ENCODE measurements at places on chromosomes 16 and 17.

GRCh38 chr16:78844682-78845081 lies 745.2 kb downstream of the WWOX start:
- no peak for DNase-seq

- no peak for DNase-seq
Observed at GRCh38 chr16:89192956-89193575, 7.3 kb downstream of the SLC22A31 start.

GRCh38 chr17:10013365-10014112 lies 108.5 kb upstream of the RCVRN start:
- no peak for DNase-seq

- DNase-seq = no peak
Observed at GRCh38 chr16:56332464-56333079, 92.8 kb downstream of the AMFR start.

- DNase-seq = peak; percentile 92
Observed at GRCh38 chr16:3654249-3654991, at the start of gene DNASE1. Gene DNASE1, plus strand, starts transcription at chr16:3654691. Its CDS starts 683 bp downstream, at chr16:3655374.

DNA sequence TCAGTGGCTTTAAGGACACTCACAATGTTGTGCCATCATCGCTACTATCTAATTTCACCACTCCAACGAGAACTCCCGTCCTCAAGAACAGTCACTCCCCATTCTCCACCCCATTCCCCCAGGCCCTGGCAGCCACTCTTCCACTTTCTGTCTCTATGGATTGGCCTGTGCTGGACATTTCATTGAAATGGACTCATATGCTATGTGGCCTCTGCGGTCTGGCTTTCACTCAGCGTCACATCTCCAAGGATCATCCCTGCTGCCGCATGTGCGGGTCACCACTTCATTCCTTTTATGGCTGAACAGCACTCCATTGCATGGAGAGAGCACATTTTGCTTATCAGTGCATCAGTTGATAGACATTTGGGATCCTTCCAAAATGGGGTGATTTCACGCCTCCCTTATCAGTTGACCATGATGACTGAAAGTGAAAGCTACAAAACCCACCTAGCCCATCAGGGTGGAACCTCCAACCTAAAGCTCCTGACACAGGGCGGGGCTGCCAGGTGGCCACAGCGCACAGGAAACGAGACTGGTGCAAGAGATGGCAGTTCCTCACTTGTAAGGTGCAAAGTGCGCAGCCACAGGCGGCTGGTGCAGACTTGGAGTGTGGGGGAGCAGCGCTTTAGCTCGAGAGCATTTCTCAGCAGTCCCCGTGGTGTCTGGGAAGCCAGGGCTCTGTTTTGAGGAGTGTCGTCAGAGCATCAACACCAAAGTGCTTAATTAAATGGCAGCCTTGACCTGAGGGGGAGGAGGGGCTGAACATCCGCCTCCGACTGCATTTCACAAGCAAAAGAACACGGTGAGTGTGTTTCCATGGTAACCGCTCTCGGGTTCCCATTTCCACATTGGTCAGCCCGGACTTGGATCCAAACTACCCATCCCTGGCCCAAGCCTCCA lies 23.8 kb downstream of the COTL1 start:
- peak; percentile 93 for DNase-seq

- no peak for DNase-seq
Observed at GRCh38 chr16:1031666-1032065, 40.9 kb upstream of the SSTR5 start.

DNA sequence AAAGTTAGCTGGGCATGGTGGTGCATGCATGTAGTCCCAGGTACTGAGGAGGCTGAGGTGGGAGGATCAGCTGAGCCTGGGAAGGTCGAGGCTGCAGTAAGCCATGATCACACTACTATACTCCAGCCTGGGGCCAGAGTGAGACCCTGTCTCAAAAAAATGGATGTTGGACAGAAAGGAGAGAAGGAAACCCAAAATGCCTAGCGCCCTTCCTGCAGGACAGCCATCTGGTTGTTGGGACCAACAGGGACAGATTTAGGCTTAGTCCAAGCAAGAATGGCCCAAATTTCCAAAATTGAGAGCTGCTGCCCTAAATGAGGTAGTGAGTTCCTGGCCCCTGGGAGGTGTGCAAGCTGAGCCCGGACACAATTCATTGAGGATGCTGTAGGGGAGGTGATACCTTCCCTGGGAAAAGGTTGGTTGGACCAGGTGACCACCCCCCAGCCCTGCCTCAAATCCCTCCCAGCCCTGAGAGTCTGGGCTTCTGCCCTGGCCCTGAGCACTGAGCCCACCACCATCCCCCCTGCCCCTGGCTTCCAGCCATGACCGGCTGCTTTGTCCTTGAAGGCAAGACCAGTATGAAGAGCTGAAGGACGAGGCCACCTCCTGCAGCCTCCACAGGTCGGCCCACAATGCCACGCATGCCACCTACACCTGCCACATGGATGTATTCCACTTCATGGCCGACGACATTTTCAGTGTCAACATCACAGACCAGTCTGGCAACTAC lies 35.1 kb downstream of the IL21R start:
- peak; percentile 6 for DNase-seq

DNA sequence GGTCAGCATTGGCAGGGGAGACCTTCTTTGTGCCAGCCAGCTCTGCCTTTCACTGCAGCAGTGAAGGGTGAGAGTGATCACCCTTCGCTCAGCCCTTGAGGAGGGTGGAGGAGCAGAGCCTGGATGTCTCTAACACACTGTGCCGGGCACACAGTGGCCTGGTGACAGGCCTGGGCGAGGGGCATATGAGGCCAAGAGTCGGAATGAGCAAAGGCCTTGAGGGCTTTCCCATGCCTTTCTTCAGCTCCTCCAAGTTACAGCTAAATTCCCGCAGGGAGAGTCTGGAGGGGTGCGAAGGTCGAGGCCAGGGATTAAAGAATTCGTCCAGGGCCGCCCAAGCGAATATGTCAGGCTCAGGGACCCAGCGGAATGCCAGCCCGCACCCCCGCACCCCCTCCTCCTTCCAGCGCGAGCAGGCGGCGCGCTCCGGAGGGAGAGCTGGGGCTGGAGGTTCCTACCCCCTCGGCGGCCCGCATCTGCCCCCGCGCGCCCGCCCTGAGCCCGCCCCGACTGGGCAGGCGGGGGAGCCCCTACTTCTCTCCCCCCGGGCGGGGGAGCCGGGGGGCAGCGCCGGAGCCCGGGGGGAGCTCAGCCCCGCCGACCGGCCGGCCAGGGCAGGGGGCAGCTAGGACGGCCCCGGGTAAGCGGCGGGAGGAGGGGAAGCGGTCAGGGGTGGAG lies at the start of gene RASL10B:
Gene RASL10B, plus strand, starts transcription at position 401 of the 678 bp plus-strand sequence. CDS start 3,546 bp downstream, outside the sequence.
- no peak for DNase-seq

DNA sequence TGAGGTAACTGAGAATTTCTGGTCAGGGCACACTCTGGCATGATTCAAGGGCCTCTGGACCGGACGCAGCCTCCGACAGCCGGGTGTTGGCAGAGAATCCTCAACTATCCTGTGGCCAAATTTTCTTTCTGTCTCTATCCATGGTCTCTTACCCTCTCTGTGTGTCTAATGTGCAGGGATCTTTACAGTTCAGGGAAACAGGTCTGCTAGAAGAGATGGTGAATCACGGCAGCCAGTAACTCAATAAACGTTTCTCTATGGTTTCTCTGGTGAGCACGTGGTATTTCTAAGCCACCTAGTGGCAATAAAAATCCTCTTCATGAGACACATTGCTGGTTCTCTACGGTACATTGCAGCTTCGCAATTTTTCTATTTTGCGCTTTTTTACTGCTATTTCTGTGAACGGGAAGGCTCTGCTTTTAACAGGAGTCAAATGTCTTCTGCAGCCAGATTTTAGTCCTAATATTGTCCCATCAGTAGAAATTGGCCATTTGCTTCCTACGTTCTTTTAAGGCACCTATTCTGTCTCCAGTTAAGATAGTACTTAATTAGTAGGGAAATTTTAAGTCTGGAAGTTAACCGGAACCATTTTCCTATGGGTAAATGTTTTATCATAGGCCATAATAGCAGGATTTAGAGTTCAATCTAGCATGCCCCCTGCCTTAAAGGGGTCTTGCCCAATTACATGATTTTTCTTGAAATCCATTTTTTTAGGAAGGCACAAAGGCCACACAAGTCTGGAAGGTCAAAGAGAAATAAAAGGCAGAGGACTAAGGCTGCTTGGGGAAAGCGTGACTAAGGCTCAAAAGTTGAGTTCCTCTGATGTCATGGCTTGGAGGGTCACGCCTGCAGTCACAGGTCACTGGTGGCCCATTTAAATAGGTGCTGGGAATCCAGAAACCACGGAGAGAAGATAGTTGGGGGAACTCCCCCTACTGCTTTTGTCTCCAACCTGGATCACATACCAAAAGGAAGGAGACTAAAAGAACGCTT lies 31.5 kb downstream of the QPRT start:
- DNase-seq = no peak
